ENCODE measurements at places on chromosomes 1 and 21.

DNA sequence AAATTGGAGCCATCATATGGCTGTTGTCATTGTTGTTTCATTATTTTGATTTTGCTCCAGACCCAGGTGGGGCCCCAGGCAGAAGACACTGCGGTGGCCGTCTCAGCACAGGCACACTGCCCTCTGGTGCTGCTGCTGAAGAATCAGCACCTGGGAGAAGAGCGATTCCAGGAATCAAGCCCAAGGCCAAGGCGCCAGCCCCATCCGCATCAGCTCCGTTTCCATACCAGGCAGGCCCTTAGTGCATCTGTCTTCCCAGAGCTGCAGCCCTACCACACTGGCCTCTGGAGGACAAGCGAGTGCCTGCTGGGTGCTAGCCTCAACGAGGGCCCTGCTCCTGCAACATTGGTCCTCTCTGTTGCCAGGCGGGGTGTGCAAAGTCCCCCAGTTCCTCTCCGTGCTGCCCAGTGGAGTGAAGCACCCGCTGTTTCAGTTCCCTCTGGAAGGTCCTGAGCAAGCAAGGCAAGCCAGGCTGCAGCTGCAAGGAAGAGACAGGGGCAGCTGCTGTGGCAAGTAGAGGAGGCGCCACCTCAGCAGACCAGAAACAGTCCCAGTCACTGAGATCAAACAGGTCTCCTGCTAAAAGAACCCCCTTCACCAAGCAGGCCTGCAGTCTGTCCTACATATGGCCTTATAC, 5.2 kb downstream of the GRIK3 start:
- DNase-seq: no peak

GRCh38 chr1:52603630-52604029, 1.5 kb downstream of the GPX7 start:
- no peak for DNase-seq

DNA sequence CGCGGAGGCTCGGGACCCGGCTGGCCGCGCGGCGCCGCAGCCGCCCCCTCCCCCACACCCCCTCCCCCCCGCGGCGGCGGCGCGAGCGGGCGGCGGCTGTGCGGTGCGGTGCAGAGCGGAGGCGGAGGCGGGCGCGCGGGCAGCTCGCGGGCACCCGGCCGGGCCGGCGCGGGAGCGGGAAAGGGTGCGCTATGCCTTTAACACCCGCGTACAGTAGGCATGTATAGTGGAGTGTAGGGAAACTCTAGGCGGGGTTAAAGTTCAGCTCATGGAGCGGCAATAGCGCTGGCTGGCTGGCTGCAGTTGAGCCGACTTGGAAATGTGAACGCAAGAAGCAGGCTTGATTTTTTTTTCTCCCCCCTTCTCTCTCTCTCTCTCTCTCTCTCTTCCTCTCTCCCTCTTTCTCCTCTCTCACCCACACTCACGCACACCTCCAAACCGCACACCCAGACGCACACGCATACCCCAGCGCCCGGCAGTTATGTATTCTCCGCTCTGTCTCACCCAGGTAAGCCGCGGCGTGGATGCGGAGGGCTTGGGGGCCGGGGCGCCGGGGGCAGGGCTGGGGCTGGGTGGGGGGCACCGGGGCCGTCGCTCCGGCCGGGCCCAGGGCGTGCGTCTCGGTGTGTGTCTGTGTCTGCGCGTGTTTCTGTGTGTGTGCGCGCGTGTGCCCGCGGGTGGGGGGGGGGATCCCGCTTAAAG, at the start of gene NFIA:
Gene NFIA, plus strand, starts transcription at position 251 of the 702 bp plus-strand sequence.
- peak; percentile 47 for DNase-seq

- DNase-seq: no peak
Measured at GRCh38 chr21:35324372-35325220, 275.5 kb upstream of the RUNX1 start.

DNA sequence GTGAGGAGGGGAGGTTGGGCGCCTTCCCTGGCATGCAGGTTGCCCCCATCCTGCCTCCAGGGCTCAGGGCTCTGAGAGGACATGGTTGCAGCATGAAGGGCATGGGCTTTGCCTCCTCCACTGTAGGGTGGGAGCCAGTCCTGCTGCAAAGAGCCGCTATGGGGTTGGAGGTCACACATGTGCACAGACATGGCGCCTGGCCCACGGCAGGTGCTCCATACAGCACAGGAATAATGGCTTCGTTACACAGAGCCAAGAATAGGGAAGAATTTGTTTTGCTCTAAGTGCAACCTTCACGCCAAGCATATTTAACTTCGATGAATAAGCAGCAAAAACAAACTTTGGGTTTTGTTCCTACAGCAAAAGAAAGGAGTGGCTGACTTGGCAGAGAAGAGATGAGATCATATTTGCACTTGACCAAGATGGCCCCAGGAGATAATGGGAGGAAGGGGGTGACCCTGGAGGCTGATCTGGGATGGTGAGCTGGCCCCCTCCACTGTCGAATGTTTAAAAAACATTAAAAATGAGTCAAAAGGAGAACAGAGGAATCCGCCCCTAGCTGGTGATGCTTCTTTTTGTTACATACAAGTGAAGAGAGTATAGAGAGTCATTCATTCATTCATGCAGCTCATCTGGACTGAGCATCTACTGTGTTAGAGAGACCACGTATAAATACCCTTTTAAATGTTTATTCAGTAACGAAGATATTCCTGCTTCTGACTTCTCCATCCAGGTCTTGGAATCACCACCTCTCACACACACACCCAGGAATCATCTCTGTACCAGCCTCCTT, 12.4 kb upstream of the C2CD2 start:
- DNase-seq: no peak

DNA sequence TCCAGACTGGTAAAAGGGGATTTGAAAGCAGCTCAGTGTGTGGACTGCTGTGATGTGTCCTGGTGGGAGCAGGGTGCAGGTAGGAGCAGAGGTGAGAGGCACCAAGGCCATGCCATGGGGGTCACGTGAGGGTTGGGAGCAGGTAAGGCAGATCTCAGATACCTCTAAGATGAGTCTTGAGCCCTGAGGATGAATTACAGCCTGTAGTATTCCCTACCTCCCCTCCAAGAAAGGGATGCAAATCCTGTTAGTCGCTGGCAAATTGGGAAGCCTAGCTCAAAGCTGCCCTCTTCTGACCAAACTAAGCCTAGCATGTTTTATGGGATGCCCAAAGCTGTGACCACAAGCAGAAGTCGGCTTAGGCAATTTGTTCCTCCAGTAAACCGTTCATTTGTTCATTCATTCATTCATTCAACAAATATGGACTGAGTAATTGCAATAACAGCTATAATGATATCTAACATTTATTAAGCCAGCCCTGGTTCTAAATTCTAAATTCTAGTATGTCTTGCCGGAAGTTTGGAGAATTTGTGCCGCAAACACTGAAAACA, 3.9 kb upstream of the NUAK2 start:
- peak; percentile 78 for DNase-seq

- no peak for DNase-seq
Measured at GRCh38 chr1:26022404-26022779, 817 bp downstream of the EXTL1 start.

DNA sequence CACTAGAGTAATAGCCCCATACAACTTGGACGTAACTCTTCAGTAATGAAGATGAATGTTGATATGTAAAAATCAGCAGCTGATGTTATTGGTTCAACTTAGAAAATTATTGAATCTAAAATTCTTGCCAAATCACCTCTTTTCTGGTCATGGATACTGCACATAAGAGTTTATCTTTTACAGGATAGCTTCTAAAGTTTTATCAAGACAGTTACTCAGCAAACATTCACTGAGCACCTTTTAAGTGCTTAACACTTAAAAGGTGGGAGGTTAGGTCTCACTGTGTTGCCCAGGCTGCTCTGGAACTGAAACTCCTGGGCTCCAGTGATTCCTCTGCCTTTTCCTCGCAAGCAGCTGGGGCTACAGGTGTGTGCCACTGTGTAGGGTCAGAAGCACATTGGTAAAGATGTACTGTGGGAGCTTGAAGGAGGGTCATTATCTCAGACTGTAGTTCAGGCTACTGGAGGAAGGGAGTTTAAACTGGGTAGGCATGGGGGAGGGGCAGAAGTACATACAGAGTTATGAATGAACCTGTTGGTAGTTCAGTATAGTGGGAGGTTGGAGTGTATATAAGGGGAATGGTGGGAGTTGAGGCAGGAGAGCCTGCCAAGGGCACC, 2.0 kb downstream of the MPZL1 start:
- no peak for DNase-seq

GRCh38 chr1:75099581-75099980, 34.6 kb upstream of the LHX8 start:
- no peak for DNase-seq

DNA sequence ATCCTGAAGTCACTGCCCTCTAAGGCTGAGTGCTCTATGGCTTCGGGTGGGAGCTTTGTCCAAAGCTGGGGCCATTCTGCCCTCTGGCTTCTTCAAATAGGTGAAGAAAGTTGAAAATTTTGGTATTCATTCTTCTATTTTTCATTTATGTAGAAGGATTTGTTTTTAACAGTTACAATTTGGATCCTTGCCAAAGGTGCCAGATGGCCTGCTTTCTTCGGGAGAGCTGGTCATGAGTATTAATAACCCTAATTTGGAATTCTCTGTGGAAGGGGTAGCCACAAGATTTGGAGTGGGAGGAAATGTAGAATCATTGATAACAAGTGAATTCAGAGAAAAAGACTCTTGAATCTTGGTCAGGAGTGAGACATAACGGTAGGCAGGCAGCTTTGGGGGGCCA, 370.4 kb upstream of the ST6GALNAC5 start:
- DNase-seq: no peak

DNA sequence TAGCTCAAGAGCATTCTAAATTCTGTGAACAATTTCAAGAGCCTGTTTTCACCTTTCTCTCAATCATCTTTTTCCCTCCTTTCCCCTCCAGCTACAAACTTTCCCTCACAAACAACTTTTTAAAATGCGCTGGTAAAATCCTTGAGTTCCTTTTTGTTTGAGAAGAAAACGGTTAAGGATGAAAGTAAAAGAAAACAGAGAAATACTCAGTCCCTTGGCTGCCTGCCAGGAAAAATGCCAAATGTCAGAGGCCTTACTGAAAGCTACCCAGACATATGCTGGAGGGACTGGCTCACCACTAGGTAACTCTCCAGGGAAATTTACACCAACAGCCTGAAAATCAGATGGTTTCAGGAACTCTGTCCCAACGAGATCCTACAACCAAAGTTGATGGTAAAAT, 11.0 kb upstream of the SERBP1 start:
- no peak for DNase-seq

- no peak for DNase-seq
Measured at GRCh38 chr1:200776949-200777348, 38.3 kb downstream of the CAMSAP2 start.

GRCh38 chr21:18252256-18252655, 7.6 kb downstream of the CHODL start:
- no peak for DNase-seq

GRCh38 chr21:45894906-45895777, 86.4 kb upstream of the COL6A1 start:
- no peak for DNase-seq

GRCh38 chr1:197521118-197521739, 253.2 kb downstream of the CRB1 start:
- DNase-seq: peak; percentile 33

GRCh38 chr1:184152434-184152898, 100.9 kb downstream of the TSEN15 start:
- peak; percentile 81 for DNase-seq

- no peak for DNase-seq
Measured at GRCh38 chr1:97524211-97524610, 396.6 kb downstream of the DPYD start.

DNA sequence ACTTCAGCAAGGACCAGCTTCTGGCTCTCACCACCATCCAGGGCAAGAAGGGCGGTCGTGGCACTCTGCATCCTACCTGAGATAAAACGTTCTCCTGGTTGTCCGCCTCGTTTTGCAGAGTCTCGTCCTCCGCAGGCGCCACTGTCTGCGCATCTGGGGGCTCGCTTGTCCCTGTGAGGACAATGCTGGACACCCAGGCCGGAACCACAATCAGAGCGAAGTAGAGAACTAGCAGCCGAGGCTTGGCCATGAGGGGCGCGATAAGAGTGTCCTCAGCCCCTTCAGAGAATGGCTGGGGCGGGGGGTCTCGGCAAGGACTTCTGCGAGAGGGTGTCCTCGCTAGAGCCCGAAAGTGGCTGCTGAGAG, 505 bp downstream of the OLFML2B start:
- no peak for DNase-seq

- no peak for DNase-seq
Measured at GRCh38 chr1:206012086-206012859, 9.1 kb upstream of the RAB7B start.

GRCh38 chr1:212958175-212958574, 7.8 kb downstream of the VASH2 start:
- no peak for DNase-seq

DNA sequence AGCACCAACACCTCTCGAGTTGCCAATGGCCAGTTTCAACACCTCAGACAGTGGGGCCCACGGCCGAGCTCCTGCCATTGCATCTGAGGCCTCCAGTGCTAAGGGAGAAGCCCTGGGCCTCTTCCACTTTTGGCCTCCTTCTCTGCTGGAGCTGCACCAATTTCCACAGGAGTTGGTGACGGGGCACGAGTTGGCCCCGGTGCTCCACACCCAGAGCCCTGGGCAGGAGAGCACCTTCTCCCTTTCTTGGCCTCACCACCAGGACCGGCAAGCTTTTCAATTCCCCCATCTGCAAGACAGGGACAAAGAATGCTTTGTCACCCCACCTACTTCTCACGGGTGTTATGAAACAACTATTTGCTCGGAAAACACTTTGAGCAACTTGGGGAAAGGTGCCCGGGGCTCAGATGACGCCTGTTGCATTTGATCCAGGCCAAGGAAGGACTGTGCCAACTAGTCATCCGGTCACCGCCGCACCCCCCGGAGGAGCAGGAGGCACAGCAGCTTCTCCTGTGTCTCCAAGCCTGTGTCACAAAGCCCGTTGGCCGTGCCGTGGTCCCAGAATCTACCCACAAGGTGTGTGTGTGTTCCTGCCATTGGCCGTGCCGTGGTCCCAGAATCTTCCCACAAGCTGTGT, 55.2 kb downstream of the TOMM20 start:
- DNase-seq: no peak

DNA sequence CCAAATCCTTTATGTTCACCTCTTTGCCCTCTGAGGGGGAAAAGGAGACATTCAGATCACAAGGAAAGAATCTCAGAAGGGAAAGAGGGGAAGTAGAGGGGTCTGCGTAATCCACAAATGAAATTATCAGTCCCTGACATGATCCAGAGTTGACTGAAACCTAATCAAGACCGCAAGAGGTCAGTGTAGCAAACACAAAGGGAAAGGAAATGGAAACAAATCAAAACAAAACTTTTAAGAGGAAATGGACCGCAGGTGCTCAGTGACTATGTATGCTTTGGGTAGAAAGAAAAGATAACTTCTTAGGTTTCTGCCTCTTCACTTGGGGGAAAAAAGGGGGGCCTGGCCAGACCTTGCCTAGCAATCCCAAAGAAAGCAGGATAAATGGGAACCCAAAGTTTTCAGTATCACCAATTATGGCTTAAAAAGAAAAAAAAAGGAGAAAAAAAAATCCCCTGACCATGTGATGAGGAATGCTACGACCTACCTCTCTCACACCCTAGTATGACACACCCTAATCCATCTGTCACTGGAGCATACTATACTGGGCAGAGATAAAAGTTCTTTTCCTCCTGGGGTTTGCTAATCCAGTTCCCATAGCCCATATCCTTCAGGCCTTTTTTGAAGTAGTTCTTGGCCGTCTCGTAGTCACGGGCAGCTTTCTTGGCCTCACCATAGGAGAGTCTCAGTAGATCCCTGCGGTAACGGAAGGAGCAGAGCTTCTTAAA, 16.9 kb downstream of the CHRNB2 start:
- DNase-seq: no peak
